ENCODE measurements at places on chromosomes 1 and 21.
A peak's percentile ranks its signal among the peaks of the same experiment; 100 is the strongest.

- no peaks in the 10 kb centered on the region for H3K36me3 ChIP-seq
- H3K27ac ChIP-seq, result no peak overlapping the region
- peak; percentile 21 for DNase-seq
These were observed 6.3 kb upstream of the PADI1 start for GRCh38 chr1:17198476-17199258.

DNA sequence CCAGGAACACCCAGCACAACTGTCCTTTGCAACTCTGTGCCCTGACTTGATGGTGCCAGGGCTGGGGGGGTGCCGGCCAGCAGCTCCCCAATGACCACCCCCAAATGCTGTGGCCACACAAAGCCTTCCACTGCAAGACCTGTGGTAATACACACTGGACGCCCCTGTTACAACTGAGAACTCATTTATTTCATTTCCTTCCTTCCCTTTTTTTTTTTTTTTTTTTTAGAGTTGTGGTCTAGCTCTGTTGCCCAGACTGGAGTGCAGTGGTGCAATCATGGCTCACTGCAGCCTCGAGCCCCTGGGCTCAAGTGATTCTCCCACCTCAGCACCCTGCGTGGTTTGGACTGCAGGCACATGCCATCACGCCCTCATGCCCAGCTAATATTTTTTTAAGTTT lies 25.2 kb downstream of the TP73 start:
- peaks cover 20% of the 10 kb centered on the region for H3K4me1 ChIP-seq
- no peak for DNase-seq
- H3K27ac ChIP-seq, result no peak overlapping the region
- peaks cover 18% of the 10 kb centered on the region for H3K27me3 ChIP-seq
- no peaks in the 10 kb centered on the region for H3K36me3 ChIP-seq

DNA sequence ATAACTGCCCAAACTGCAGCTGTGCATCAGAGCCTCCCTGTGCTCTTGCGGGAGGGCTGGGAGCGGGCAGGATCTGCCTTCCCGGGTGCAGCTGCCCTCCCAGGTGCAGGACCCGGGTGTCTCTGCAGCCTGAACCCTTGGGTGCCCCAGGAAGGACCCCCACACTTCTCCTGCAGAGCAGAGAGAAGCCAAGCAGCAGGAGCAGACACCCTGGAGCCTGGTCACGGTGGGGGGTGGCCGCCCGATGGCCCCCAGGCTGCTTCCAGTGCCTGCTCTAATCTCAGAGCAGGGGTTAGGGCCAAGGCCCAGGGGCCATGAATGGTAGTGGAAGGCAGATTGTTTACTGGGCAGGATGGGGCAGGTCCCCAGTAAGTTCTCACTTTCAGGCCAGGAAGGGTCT lies 83.0 kb downstream of the RHOU start:
- no peak overlapping the region for H3K27ac ChIP-seq
- H3K4me3 ChIP-seq, result no peak overlapping the region
- H3K4me1 ChIP-seq, result no peaks in the 10 kb centered on the region
- no peak for DNase-seq
- H3K27me3 ChIP-seq, result no peaks in the 10 kb centered on the region

GRCh38 chr1:239547987-239548386 lies 161.6 kb downstream of the CHRM3 start:
- H3K27ac ChIP-seq, result peak overlapping the region; percentile 60
- no peaks in the 10 kb centered on the region for H3K27me3 ChIP-seq
- peaks cover 18% of the 10 kb centered on the region for H3K4me1 ChIP-seq
- peak overlapping the region; percentile 51 for H3K4me3 ChIP-seq

- H3K4me1 ChIP-seq, result peaks cover 10% of the 10 kb centered on the region
- no peak for DNase-seq
- H3K27me3 ChIP-seq, result peaks cover 19% of the 10 kb centered on the region
- no peak overlapping the region for H3K4me3 ChIP-seq
- no peak overlapping the region for H3K27ac ChIP-seq
These were observed 183.4 kb upstream of the NFIA start for GRCh38 chr1:60898987-60899386.

DNA sequence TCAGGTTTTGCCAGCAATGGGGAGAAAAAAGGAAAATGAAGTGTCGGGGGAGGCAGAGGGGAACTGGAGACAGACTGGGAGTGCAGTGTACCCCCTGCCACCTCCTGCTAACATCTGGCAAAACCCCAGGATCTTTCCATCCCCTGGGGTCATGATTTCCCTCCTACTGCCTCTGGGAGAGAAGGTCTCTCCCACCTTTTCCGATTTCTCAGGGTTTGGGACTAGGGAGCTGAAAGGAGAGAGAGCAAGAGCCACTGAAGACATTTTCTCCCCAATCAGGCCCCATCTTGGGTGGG lies 5.1 kb downstream of the FHL3 start:
- no peaks in the 10 kb centered on the region for H3K27me3 ChIP-seq
- peak overlapping the region; percentile 94 for H3K27ac ChIP-seq
- DNase-seq, result no peak
- peak overlapping the region; percentile 62 for H3K4me3 ChIP-seq
- peaks cover 70% of the 10 kb centered on the region for H3K36me3 ChIP-seq

- no peaks in the 10 kb centered on the region for H3K27me3 ChIP-seq
- H3K4me1 ChIP-seq, result peaks cover 50% of the 10 kb centered on the region
- no peak overlapping the region for H3K4me3 ChIP-seq
- DNase-seq, result no peak
These were observed 53.5 kb upstream of the TIAM1 start for GRCh38 chr21:31397515-31397926.

GRCh38 chr1:18636596-18637508 lies 6.2 kb downstream of the PAX7 start:
- no peak for DNase-seq
- no peak overlapping the region for H3K4me3 ChIP-seq
- no peak overlapping the region for H3K27ac ChIP-seq

GRCh38 chr1:18109058-18109755 lies 1.6 kb downstream of the IGSF21 start:
- H3K27me3 ChIP-seq, result peaks cover 84% of the 10 kb centered on the region
- H3K36me3 ChIP-seq, result no peaks in the 10 kb centered on the region
- no peak overlapping the region for H3K4me3 ChIP-seq
- peaks cover 18% of the 10 kb centered on the region for H3K4me1 ChIP-seq

GRCh38 chr1:22044690-22045420 lies 7.7 kb upstream of the CDC42 start:
- no peak overlapping the region for H3K27ac ChIP-seq
- no peaks in the 10 kb centered on the region for H3K27me3 ChIP-seq
- H3K36me3 ChIP-seq, result no peaks in the 10 kb centered on the region
- DNase-seq, result no peak

DNA sequence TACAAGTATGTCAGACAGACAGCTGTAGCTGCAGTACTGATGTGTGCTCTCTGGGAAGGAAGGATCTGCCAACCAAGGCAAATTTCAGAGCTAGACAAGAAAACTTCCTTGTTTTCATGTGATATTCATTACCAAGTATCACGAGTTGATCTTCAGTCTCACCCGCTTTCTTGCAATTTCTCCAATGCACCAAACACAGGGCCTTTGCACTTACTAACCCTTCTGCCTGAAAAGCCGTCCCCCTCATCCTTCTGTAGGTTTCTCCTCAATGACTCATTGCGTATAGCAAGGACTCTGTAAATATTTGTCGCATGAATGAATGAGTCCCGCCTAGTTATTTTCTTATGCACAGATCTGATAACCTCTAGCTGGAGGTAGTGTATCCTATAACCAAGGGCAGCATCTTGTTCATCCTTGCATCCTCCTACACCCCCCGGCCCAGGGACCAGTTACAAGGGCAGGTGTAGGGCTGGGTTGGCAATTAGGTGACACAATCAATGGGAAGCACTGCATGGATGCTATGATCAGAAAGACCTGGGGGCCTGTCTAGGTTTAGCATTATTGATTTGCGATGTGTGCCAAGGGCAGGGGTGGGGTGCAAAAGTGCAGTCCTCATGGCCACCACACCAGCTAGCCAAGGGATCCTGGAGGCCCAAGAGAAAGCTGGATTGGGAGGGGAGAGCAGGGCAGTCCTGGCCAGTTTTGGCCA lies 51.4 kb upstream of the GPR157 start:
- H3K4me3 ChIP-seq, result no peak overlapping the region
- peaks cover 10% of the 10 kb centered on the region for H3K4me1 ChIP-seq
- DNase-seq, result no peak
- no peak overlapping the region for H3K27ac ChIP-seq
- H3K27me3 ChIP-seq, result peaks cover 41% of the 10 kb centered on the region

- H3K36me3 ChIP-seq, result no peaks in the 10 kb centered on the region
- H3K27ac ChIP-seq, result no peak overlapping the region
- H3K27me3 ChIP-seq, result no peaks in the 10 kb centered on the region
These were observed 125.4 kb downstream of the TBX15 start for GRCh38 chr1:118862755-118863154.

DNA sequence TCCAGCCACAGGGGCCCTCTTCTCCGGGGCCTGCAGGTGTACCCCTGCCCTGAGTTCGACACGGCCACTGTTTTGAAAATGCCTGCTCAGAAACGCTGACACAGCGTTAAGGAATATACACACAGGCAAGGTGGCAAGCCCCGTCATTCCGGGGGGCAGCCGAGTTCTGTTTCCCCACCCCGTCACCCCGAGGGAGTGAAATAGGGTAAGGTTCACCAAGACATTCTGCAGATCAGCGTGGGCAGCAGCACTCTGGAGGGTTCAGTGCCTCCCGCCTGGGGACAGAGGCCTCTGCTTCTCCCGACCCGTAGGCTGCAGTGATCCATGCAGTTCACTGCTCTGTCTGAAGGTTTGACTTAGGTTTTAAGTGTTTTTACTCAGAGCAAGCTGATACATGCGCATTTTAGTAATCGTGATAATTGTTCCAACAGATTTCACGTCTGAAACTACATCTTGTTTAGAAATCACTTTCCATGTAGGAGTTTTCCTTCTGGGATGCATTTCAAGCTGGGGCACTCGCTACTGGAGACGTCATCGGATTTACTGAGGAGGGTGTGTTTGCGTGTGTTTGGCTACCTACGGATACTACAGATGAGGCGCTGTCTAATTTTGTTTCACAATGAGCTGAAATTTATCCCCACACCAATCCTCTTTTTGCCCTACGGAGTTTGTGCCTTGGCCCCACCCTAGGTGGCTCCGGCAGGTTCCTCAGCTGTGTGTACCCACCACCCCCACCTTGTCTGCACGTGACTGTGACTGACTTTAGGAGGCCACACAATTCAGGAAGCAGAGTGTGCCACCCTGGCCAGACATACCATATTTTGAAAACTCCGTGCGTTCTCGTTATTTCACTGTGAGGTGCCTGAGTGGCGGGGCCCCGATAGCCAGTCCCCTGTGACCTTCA lies 63.5 kb downstream of the AGPAT3 start:
- peaks cover 60% of the 10 kb centered on the region for H3K36me3 ChIP-seq
- no peak overlapping the region for H3K27ac ChIP-seq
- no peak overlapping the region for H3K4me3 ChIP-seq
- no peaks in the 10 kb centered on the region for H3K27me3 ChIP-seq

- no peaks in the 10 kb centered on the region for H3K27me3 ChIP-seq
- no peaks in the 10 kb centered on the region for H3K36me3 ChIP-seq
- H3K4me3 ChIP-seq, result peak within 1 kb of the TSS; percentile 43
- peaks cover 81% of the 10 kb centered on the region for H3K4me1 ChIP-seq
- H3K27ac ChIP-seq, result peak within 1 kb of the TSS; percentile 61
- DNase-seq, result no peak
These were observed at the start of gene RORC for GRCh38 chr1:151831605-151832004. RORC (minus strand) TSS chr1:151831802; CDS start chr1:151831764, 38 bp downstream.

DNA sequence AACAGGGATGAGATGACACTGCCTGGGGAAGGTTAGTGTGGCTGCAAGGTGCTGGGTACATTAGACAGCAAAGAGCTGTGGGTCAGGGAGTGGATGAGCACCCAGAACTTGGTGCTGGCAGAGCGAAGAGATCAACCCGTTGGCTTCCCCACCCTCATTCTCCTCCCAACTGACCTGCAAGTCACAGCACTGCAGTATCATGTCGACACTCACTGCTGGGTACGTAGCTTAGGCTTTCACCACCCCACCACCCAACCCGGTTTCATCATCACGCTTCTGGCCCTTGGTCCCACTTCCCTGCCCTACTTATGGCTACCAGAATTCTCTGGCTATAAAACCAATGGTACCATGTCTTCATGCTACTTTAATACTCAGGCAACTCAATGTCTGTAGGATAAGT lies 73.6 kb upstream of the LYST start:
- H3K4me3 ChIP-seq, result no peak overlapping the region
- H3K4me1 ChIP-seq, result peaks cover 27% of the 10 kb centered on the region
- H3K27me3 ChIP-seq, result no peaks in the 10 kb centered on the region
- H3K36me3 ChIP-seq, result no peaks in the 10 kb centered on the region
- no peak overlapping the region for H3K27ac ChIP-seq

DNA sequence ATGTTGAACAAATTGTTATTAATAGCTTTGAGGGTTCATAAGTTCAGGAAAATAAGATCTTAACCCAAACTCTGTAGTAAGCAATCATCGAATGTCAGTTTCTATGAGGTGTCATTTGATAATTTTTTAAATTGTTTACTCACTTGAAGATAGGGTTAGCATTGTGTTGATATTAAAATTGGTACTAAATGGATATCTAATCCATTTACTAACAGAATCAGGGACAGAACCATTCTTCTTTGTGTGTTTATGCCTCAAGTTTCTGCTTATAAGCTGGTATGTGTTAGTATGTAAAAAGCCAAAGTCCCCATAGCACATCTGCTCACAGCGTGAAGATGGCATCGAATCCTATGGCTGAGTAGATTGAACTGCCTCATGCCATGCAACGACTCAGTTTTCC lies 13.4 kb downstream of the DDR2 start:
- no peak overlapping the region for H3K4me3 ChIP-seq
- no peaks in the 10 kb centered on the region for H3K36me3 ChIP-seq
- peaks cover 17% of the 10 kb centered on the region for H3K27me3 ChIP-seq
- H3K27ac ChIP-seq, result no peak overlapping the region

DNA sequence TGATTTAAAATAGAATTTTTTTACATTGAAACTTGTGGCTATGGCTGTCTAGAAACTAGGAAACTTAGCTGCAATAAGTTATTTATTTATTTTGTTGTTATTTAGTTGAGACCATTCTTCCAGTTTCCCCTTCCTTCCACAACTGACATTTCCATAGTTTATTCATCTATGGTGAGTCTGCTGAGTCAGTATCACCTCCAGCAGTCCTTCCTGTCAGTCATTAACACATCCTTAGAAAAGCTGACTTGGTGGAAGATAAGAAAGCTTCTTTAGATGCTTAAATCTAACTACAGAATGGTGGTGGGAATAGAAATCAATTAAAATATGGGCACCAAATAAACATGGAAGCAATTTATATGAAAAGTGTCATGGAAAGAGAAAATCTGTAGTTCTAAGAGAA lies 714.0 kb downstream of the RWDD3 start:
- peaks cover 2% of the 10 kb centered on the region for H3K4me1 ChIP-seq
- H3K27ac ChIP-seq, result no peak overlapping the region
- no peak overlapping the region for H3K4me3 ChIP-seq
- no peaks in the 10 kb centered on the region for H3K36me3 ChIP-seq

GRCh38 chr1:241225741-241226140 lies 131.3 kb downstream of the RGS7 start:
- no peak overlapping the region for H3K4me3 ChIP-seq
- no peak overlapping the region for H3K27ac ChIP-seq
- no peaks in the 10 kb centered on the region for H3K4me1 ChIP-seq
- no peak for DNase-seq
- H3K27me3 ChIP-seq, result no peaks in the 10 kb centered on the region
- no peaks in the 10 kb centered on the region for H3K36me3 ChIP-seq
